Caco-2 (cell line): ENCODE measurements at places on chromosomes 1 and 21. TPM values are rescaled to one million over a fixed set of nuclear protein-coding genes. Genes with fewer than 3 reads are reported as not detected.

- H3K4me3 ChIP-seq = no peak overlapping the region
- no peaks in the 10 kb centered on the region for H3K36me3 ChIP-seq
- DNase-seq = no peak
- no peak overlapping the region for H3K27ac ChIP-seq
- H3K4me1 ChIP-seq = no peaks in the 10 kb centered on the region
- no peaks in the 10 kb centered on the region; the same call in 1 of the 2 replicates for H3K27me3 ChIP-seq
These were observed 389.6 kb upstream of the C1orf87 start for GRCh38 chr1:60463146-60463545.

- no peak for DNase-seq
- no peaks in the 10 kb centered on the region for H3K27me3 ChIP-seq
- H3K36me3 ChIP-seq = no peaks in the 10 kb centered on the region
- no peak overlapping the region for H3K27ac ChIP-seq
- H3K4me1 ChIP-seq = peaks cover 9% of the 10 kb centered on the region; the same call in 1 of the 2 replicates
- H3K4me3 ChIP-seq = no peak overlapping the region
These were observed 101.2 kb upstream of the CYYR1 start for GRCh38 chr21:26674323-26674722.

DNALI1 gene
- 0.21 and 0.27 TPM in 2 replicates for total RNA-seq

MYOG gene
- total RNA-seq = not detected in 2 replicates

COL6A2 gene
- total RNA-seq = 8.8 and 11.1 TPM in 2 replicates

DNA sequence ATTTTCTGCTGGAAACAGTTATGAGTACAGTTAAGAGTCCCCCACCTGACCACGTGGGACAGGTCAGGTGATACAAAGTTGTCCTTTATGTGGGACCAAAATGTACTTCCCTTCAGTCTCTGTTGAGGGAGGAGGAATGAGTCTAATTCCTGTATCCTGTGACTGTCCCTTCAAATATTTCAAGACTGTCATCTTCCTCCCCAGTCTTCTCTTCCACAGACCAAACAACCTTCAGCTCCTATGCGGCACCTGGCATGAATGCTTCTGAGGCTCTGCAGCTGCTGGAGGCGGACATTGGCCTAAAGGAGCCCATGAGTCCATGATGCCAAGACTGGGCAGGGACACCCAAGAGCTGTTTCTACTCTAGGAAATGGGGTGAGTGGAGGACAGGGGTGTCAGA, 72.1 kb upstream of the SIM2 start:
- H3K36me3 ChIP-seq = no peaks in the 10 kb centered on the region
- no peaks in the 10 kb centered on the region for H3K4me1 ChIP-seq
- no peak for DNase-seq
- no peak overlapping the region for H3K27ac ChIP-seq
